ENCODE measurements at places on chromosomes 6 and 20. TPM values are rescaled to one million over a fixed set of nuclear protein-coding genes. Genes with fewer than 3 reads are reported as not detected.

- no peak for DNase-seq
Observed at GRCh38 chr20:58546416-58546711, 31.2 kb upstream of the APCDD1L start.

DNA sequence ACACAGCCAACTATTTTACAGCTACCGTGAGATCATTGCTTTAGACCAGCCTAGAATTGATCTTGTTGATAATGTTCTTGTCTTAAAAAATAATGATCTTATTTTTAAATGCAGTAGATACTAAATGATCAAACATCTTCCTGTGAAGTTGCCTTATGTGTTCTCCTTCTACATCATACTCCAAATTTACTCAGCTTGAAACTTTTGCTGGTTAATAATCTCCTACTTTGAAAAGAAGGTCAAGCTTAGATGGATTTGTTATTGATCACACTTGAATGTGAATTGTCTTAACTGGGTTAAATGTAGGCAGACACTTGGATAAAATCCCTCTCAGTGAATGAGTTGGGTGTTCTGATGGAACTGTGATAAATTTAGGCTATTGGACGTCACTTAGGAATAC lies 91.9 kb downstream of the HAO1 start:
- no peak for DNase-seq

- DNase-seq, result no peak
Observed at GRCh38 chr6:47323321-47323720, 13.6 kb upstream of the TNFRSF21 start.

DNA sequence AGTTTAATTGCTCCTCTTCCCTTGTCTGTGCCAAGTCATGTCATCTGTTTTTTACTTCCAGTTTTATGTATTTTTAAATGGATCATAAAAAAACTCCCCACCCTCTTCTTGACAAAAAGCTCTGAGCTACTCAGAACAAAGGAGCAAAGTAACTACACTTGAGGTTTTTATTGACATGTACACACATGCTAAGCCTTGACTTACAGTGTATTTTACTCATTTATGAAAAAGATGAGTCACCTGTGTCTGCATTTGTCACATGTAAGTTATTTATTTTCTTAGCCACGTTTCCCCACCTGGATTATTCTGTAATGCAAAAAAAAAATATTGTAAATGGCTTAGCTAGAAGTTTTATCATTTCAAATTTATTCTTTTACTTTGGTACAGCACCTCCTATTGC lies 628.8 kb upstream of the SLC35B3 start:
- no peak for DNase-seq

GRCh38 chr6:128346569-128346968 lies 173.8 kb downstream of the PTPRK start:
- DNase-seq, result no peak

GRCh38 chr6:112218563-112218962 lies 35.8 kb downstream of the LAMA4 start:
- DNase-seq, result peak; percentile 29

- no peak for DNase-seq
Observed at GRCh38 chr6:141195251-141195832, 937.4 kb upstream of the GJE1 start.

GRCh38 chr20:60760256-60761000 lies 491.6 kb upstream of the CDH4 start:
- DNase-seq, result no peak

- DNase-seq, result no peak
Observed at GRCh38 chr6:137304020-137304780, 85.0 kb upstream of the IFNGR1 start.

DNA sequence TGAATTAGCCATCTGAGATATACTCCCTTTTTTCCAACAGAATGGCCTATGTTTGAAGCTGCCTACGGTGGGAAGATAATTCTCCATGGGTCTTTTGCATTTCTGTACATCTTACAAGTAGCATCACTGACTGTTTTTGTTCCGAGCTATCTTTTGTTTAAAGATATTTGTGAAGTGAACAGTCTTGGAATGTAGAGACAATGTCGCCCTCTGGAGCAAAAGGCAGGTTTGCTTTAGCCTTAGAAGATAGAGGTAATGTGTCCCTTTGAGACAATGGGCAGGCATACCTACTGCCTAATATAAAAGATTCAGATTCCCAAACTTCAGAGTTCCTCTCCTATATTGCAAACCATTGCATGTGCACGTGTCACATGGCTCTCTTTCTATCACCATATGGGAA lies 347.8 kb upstream of the CNR1 start:
- no peak for DNase-seq

Gene TMC2
- not detected for total RNA-seq

Gene CST5
- total RNA-seq, result not detected

Gene GGTLC1
- total RNA-seq, result not detected

Gene LHFPL5
- total RNA-seq, result not detected

Gene SLC17A1
- not detected for total RNA-seq

Gene TRIM40
- not detected for total RNA-seq

Gene ADGRG6
- 0.36 TPM for total RNA-seq

Data from osteoblast (primary cell).